Right forelimb (tissue), 1 donor: ENCODE measurements at places on chromosomes 2 and 18.

GRCh38 chr2:77737236-77737635 lies 215.1 kb upstream of the LRRTM4 start:
- no peak for DNase-seq

DNA sequence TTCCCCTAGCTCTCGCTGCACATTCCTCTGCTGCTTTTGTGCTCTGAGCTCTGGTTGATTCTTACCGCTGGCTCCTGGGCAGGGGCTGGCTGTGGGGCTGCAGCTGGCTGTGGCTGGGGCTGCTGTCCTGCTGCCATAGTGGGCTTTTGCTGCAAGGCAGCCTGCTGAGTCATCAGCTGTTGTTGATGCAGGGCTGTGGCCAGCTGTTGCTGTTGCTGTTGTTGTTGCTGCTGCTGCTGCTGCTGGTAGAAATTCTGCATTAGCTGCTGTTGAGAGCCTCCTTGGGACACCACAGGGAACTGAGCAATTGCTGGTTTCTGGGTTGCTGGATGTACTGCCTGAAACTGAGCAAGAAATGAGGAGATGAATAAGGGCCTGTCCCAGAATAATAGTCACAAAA lies 77.2 kb upstream of the NFU1 start:
- DNase-seq = peak; percentile 57

GRCh38 chr2:160836755-160837154 lies 323.5 kb upstream of the TANK start:
- DNase-seq = no peak

- DNase-seq = no peak
Measured at GRCh38 chr2:235550946-235551345, 57.1 kb downstream of the AGAP1 start.

DNA sequence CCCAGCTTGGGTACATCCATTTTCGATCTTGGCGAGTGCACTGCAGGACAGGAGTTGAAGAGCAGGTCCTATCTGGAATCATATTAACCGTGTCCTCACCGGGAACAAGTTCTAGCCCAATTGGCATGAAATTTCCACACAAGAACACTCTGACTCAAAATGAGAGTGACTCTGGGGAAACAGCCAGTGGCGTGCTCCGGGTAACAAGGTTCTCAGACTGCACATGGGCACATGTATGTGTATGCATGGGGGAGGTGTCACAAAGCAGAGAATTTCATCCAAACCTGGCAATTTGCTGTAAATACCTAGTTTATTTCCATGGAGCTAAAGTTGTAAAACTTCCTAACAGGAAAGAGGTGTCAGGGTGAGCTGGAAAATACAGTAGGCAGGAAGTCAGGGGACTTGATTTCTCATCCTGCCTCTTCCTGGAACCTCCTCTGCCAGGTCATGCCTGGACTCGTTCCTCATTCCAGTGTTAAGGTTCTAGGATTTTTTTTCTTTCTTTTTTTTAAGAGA lies 1.7 kb downstream of the TUBB6 start:
- DNase-seq = no peak

- DNase-seq = peak; percentile 66
Measured at GRCh38 chr2:120239488-120240287, 13.0 kb upstream of the RALB start.

DNA sequence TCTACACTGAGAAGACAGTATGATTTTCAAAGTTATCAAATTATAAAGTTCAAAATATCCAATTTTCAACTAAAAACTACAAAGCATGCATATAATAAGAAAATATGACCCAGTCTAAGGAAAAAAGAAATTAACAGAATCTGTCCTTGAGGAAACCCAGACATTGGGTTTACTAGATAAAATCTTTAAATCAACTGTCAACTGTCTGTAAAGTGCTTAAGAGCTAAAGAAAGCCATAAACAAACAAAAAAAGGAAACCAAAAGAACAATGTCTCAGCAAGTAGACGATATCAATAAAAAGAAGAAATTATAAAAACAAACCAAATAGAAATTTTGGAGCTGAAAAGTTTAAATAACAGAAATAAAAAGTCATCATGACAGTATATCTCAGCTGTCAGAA lies 10.5 kb upstream of the ABCB11 start:
- DNase-seq = no peak

GRCh38 chr18:72063001-72063400 lies 481.1 kb downstream of the CBLN2 start:
- DNase-seq = no peak

- DNase-seq = no peak
Measured at GRCh38 chr18:22349317-22349898, 68.3 kb downstream of the CTAGE1 start.
